H4 (cell line): ENCODE measurements at places on chromosomes 2 and 18. TPM values are rescaled to one million over a fixed set of nuclear protein-coding genes. Genes with fewer than 3 reads are reported as not detected.

CTAGE1 gene
- not detected in 2 replicates for total RNA-seq

LBX2 gene
- 0.97 TPM in 1 of 2 replicates, not detected in the other for total RNA-seq

MYO7B gene
- total RNA-seq: 0.48 TPM in 1 of 2 replicates, not detected in the other

SLC5A7 gene
- not detected in 2 replicates for total RNA-seq

IL37 gene
- not detected in 2 replicates for total RNA-seq

LYPD1 gene
- total RNA-seq: 22.0 and 37.9 TPM in 2 replicates

CYP26B1 gene
- 1.5 and 1.7 TPM in 2 replicates for total RNA-seq

ICA1L gene
- 4.1 and 5.7 TPM in 2 replicates for total RNA-seq

POTEC gene
- 0.10 TPM in 1 of 2 replicates, not detected in the other for total RNA-seq

RIT2 gene
- total RNA-seq: 2.1 and 5.1 TPM in 2 replicates

ZC3H8 gene
- total RNA-seq: 5.6 and 8.5 TPM in 2 replicates

PSD4 gene
- 1.4 and 1.5 TPM in 2 replicates for total RNA-seq

ASB18 gene
- not detected in 2 replicates for total RNA-seq

EHD3 gene
- 4.6 and 5.1 TPM in 2 replicates for total RNA-seq

CCDC121 gene
- total RNA-seq: 1.5 and 1.9 TPM in 2 replicates

DSG3 gene
- total RNA-seq: not detected in 2 replicates

SCYGR4 gene
- not detected in 2 replicates for total RNA-seq

TSN gene
- 37.9 and 58.5 TPM in 2 replicates for total RNA-seq

PRSS56 gene
- total RNA-seq: not detected in 2 replicates
